Spinal cord (tissue), 10 donors: ENCODE measurements at places on chromosomes 11 and 22. TPM values are rescaled to one million over a fixed set of nuclear protein-coding genes. Genes with fewer than 3 reads are reported as not detected.
A peak's percentile ranks its signal among the peaks of the same experiment; 100 is the strongest.

- peaks cover 4% of the 10 kb centered on the region for H3K36me3 ChIP-seq
- peaks cover 9% of the 10 kb centered on the region for H3K4me1 ChIP-seq
- no peaks in the 10 kb centered on the region for H3K27me3 ChIP-seq
- DNase-seq = no peak
- no peak overlapping the region for H3K27ac ChIP-seq
- no peak overlapping the region for H3K4me3 ChIP-seq
Measured at GRCh38 chr11:73750228-73750627, 10.6 kb downstream of the RAB6A start.

DNA sequence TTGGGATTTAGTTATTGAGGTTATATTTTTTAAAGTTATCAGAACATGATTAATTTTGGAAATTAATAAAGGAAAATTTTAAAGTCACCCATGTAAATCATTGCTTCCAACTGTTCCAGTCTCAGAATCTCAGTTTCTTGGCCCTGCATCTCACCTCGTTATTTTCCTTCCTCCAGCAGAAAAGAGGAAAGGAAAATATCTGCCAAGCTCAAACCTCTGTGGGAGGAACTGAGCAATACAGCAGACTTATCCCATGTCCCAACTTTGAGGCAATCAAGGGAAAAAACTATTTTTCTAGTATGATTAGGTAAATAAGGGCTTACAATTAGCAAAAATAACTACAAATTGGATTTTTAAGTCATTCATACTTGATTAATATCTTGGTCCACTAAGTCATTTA, 30.1 kb downstream of the ELMOD1 start:
- DNase-seq = no peak
- no peak overlapping the region for H3K27ac ChIP-seq
- no peak overlapping the region for H3K4me3 ChIP-seq
- H3K4me1 ChIP-seq = no peaks in the 10 kb centered on the region
- H3K27me3 ChIP-seq = no peaks in the 10 kb centered on the region

DNA sequence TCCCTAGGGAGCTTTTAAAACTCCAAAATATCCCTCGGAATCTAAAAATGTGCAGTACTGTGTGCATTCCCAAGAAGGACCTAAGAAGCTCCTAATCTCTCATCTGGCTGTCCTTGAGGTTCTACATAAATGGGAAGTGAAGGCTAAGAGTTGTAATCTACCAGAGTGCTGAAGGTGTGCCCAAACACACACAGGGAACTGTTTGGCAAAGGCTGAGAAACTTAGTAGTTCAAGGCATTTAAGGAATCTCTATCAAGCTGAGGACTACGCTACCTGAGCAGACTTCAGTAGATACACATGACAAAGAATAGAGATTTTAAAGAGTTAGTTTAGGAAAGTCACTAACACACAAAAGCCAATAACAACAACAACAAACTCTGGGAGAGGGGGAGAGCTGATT, 71.1 kb downstream of the TTC28 start:
- no peak for DNase-seq
- H3K27ac ChIP-seq = peak overlapping the region; percentile 9
- no peak overlapping the region for H3K4me3 ChIP-seq
- peaks cover 3% of the 10 kb centered on the region for H3K4me1 ChIP-seq
- no peaks in the 10 kb centered on the region for H3K27me3 ChIP-seq
- no peaks in the 10 kb centered on the region for H3K36me3 ChIP-seq

DNA sequence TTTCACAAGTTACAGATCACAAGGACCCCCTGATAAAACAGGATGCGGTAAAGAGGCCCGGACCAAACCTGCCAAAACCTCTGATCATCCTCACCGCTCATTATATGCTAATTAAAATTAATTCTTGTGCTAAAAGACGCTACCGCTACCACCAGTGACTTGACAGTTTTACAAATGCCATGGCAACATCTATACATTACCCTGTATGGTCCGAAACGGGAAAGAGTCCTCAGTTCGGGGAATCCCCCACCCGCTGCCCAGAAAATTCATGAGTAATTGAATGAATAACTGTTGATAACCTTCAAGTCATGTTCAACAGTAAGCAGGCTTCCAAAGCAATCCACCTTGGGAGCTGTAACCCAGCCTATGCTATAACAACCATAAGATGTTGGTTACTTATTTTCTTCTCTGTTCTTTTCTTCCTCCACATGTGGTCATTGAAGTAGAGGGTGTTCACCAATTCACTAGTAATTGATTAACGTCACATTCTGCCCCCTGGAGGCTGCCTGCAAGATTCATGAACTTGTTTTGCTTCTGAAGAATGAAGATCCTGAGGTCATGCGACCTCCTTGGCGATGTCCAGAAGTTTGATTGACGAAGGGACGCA, 20.6 kb downstream of the APOBEC3H start:
- H3K4me1 ChIP-seq = no peaks in the 10 kb centered on the region
- peaks cover 21% of the 10 kb centered on the region for H3K27me3 ChIP-seq
- no peak for DNase-seq
- H3K4me3 ChIP-seq = no peak overlapping the region
- no peaks in the 10 kb centered on the region for H3K36me3 ChIP-seq
- no peak overlapping the region for H3K27ac ChIP-seq

DNA sequence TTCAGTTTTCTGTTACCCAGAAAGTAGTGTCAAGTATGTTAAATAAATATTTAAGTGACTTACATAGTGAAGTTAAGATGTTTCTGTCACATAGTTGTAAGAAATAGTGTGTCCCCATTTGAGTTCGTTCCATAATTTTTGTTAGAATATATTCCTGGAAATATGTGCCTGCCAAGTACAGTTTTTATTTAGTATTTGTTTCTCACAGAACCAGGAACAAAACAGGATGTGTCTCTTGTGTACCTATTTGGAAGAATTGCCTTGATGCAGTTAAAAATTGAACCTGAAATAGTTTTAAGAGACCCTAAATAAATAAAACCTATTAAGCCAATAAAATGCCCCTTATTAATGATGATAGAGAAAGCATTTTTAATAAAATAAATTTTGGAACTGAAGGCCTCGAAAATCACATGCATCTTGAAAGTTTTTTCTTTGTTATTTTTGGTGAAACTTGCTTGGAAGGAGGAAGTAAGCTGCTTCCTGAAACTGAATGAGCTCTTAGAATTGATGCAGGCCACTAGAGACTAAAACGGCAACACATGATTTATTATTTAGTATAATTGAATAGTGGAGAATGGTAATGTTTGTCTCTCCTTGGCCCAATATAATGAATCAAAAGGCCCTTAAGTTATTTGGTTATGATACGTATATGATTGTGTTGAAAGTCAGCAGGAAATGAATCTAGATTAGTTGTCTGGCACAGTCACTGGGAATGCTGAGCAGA, 55.9 kb downstream of the SWAP70 start:
- no peaks in the 10 kb centered on the region for H3K36me3 ChIP-seq
- peak overlapping the region; percentile 12 for H3K27ac ChIP-seq
- H3K4me3 ChIP-seq = no peak overlapping the region
- DNase-seq = no peak
- H3K4me1 ChIP-seq = peaks cover 5% of the 10 kb centered on the region

GRCh38 chr22:24483976-24484545, 11.1 kb upstream of the UPB1 start:
- H3K36me3 ChIP-seq = no peaks in the 10 kb centered on the region
- no peaks in the 10 kb centered on the region for H3K27me3 ChIP-seq
- no peak for DNase-seq
- no peak overlapping the region for H3K27ac ChIP-seq

DNA sequence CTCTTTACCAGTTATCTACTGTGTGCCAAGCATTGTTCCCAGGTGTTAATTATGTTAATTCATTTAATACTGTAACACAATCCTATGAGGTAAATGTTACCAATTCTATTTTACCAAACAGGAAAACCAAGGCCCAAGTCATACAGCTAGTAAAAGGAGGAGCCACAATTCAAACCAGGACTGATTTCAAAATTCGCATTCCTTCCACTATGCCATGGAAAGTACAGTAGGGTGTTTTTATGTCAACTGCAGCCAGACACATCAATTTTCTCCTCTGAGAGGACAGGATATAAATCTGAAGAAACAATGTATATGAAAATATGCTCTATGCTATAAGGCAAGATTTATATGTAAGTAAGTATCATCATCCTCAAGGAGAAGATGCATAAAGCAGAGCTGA, 104.3 kb downstream of the RPL27A start:
- peaks cover 9% of the 10 kb centered on the region for H3K4me1 ChIP-seq
- no peaks in the 10 kb centered on the region for H3K27me3 ChIP-seq
- H3K36me3 ChIP-seq = peaks cover 2% of the 10 kb centered on the region
- no peak overlapping the region for H3K27ac ChIP-seq
- H3K4me3 ChIP-seq = no peak overlapping the region

DNA sequence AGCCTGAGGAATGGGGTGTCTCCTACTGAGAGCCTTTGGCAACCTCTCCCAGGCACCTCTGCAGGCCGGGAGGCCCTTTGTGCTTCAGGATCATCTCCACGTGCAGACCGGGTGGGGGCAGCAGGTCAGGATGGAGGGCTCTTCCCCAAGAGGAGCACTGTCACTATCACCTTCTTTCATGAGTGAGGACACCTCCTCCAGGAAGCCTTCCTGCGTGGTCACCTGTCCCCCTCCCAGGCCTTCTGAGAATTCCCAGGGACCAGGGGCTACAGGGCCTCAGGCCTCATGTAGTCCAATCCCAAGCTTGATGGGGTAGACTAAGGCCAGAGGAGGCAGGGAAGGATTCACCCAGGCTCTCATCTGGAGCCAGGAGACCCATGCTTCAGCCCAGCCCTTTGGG, 57.6 kb downstream of the PDE2A start:
- peak overlapping the region; percentile 68 for H3K27ac ChIP-seq
- H3K4me3 ChIP-seq = no peak overlapping the region
- no peaks in the 10 kb centered on the region for H3K36me3 ChIP-seq

The OR51B5 gene
- 0.99 TPM for total RNA-seq

The ACR gene
- total RNA-seq = 0.17 TPM

The FGF3 gene
- total RNA-seq = not detected

GRCh38 chr22:23485490-23485889, 94.6 kb downstream of the IGLL1 start:
- no peaks in the 10 kb centered on the region for H3K27me3 ChIP-seq
- H3K27ac ChIP-seq = no peak overlapping the region
- no peaks in the 10 kb centered on the region for H3K4me1 ChIP-seq
- no peaks in the 10 kb centered on the region for H3K36me3 ChIP-seq
- H3K4me3 ChIP-seq = no peak overlapping the region
- DNase-seq = no peak

DNA sequence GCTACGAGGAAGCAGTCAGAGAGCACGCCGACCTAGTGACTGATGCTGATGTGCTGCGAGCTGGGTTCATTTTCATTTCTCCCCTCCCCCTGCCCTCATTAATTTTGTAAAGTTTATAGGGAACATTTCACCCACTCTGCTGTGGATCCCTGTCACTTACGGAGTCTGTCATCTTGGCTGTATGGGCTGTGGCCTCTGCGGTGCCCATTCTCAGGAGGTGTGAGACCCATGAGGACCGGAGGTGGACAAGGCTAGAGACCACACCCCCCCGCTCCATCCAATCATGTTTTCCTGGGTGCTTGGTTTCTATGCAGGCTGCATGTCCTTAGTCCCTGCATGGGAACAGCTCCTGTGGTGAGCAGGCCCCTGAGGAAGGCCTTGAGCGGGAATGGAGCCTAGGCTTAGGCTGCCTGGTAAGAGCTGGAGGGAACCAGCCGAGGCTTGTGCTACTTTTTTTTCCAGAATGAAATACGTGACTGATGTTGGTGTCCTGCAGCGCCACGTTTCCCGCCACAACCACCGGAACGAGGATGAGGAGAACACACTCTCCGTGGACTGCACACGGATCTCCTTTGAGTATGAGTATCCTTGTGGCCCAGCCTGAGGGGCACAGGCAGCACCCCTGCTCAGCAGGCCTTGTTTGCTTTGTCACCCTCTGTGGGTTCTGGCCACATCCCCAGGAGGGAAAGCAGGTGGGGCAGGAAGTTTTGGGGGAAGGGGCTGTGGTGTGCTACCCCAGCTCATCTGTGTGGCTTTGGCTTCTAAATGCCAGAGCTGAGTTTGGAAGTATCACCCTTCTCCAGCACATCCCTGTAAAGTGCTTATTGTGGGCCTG, 19.1 kb downstream of the CLDN5 start:
- H3K27ac ChIP-seq = no peak overlapping the region
- no peak overlapping the region for H3K4me3 ChIP-seq
- no peak for DNase-seq
- H3K27me3 ChIP-seq = no peaks in the 10 kb centered on the region

DNA sequence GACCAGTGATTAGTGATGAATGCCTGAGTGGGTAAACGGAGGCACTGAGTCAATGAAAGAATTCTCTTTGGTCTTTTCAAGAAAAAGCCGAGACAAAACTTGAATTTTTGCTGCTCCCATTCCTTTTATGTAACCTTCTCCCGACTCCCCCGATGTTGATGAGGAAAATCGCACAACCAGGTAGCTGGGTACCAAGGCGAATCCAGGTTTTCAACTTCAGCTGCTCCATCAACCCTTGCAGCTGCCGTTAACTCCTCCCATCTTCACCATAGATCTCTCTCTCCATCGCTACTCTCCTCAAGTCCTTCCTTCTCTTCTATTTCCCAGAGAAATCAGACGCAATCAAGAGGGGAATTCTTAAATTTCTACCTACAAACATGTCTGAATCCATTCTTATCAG, 611 bp upstream of the USP2 start:
- no peaks in the 10 kb centered on the region for H3K27me3 ChIP-seq
- H3K36me3 ChIP-seq = no peaks in the 10 kb centered on the region
- peaks cover 44% of the 10 kb centered on the region for H3K4me1 ChIP-seq
- no peak overlapping the region for H3K27ac ChIP-seq
- H3K4me3 ChIP-seq = peak overlapping the region; percentile 70

The SHISAL1 gene
- total RNA-seq = 11.3 TPM

- peak overlapping the region; percentile 83 for H3K27ac ChIP-seq
- no peaks in the 10 kb centered on the region for H3K27me3 ChIP-seq
- H3K4me1 ChIP-seq = peaks cover 39% of the 10 kb centered on the region
- DNase-seq = no peak
- peaks cover 20% of the 10 kb centered on the region for H3K36me3 ChIP-seq
Measured at GRCh38 chr22:38788846-38789245, 5.1 kb downstream of the DNAL4 start.

GRCh38 chr11:7168741-7168990, 79.9 kb downstream of the RBMXL2 start:
- no peaks in the 10 kb centered on the region for H3K36me3 ChIP-seq
- no peak overlapping the region for H3K27ac ChIP-seq
- no peaks in the 10 kb centered on the region for H3K27me3 ChIP-seq
- H3K4me1 ChIP-seq = no peaks in the 10 kb centered on the region
- DNase-seq = no peak
- no peak overlapping the region for H3K4me3 ChIP-seq

The OR5P2 gene
- total RNA-seq = not detected

GRCh38 chr11:66346476-66347424, 679 bp downstream of the B4GAT1 start:
- H3K4me1 ChIP-seq = peaks cover 29% of the 10 kb centered on the region
- no peak for DNase-seq
- H3K27ac ChIP-seq = peak overlapping the region; percentile 97
- peaks cover 17% of the 10 kb centered on the region for H3K36me3 ChIP-seq
- peak overlapping the region; percentile 94 for H3K4me3 ChIP-seq
- H3K27me3 ChIP-seq = no peaks in the 10 kb centered on the region

The VEGFB gene
- 94.2 TPM for total RNA-seq

DNA sequence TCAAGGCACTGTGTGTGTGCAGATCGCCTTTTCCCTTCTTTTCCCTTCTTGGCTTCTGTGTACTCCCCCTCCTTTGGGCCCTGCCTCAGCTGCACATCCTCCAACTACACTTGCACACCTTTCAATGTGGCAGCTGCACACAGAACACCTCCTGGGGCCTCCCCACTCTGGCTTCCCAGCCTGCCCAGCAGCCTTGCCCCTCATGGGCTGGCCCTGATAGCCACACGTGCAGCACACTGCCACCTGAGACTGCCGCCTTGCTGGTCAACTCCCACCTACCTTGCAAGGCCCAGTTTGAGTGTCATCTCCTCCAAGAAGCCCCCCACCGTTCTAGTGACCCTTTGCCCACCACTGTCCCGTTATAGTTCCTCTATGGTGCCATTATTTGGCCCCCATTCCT, 77.3 kb upstream of the ARFGAP3 start:
- DNase-seq = no peak
- H3K27me3 ChIP-seq = no peaks in the 10 kb centered on the region
- no peaks in the 10 kb centered on the region for H3K36me3 ChIP-seq
- peaks cover 52% of the 10 kb centered on the region for H3K4me1 ChIP-seq
- H3K4me3 ChIP-seq = no peak overlapping the region
- peak overlapping the region; percentile 83 for H3K27ac ChIP-seq
